ENCODE measurements at places on chromosomes 1 and 21. TPM values are rescaled to one million over a fixed set of nuclear protein-coding genes. Genes with fewer than 3 reads are reported as not detected.

DNA sequence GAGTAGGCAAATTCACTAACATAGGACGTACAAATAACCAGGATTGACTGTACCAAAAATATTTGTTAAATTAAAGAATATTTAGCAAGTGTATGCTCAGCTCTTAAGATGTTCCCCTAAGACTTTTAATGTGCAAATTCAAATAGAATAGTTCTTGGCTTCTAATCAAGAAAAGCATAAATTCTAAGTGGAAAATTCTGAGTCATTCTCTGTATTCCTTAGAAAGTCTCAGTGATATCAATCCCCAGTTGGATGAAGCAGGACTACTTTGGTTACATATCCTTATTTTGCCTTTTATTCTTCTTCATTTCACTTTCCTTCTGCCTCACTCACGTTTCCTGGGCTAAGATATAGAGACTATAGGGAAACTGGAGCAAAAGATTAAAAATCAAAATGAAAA, 130.2 kb downstream of the IFI44 start:
- H3K27ac ChIP-seq = no peak overlapping the region
- no peaks in the 10 kb centered on the region for H3K36me3 ChIP-seq
- no peak for DNase-seq
- H3K4me3 ChIP-seq = no peak overlapping the region

- peaks cover 33% of the 10 kb centered on the region for H3K4me1 ChIP-seq
- peak overlapping the region; percentile 58 for H3K27ac ChIP-seq
- no peaks in the 10 kb centered on the region for H3K27me3 ChIP-seq
- peaks cover 35% of the 10 kb centered on the region for H3K36me3 ChIP-seq
- peak overlapping the region; percentile 33 for H3K4me3 ChIP-seq
- DNase-seq = peak; percentile 65
These were observed 14.2 kb downstream of the MARCKSL1 start for GRCh38 chr1:32321712-32322291.

DNA sequence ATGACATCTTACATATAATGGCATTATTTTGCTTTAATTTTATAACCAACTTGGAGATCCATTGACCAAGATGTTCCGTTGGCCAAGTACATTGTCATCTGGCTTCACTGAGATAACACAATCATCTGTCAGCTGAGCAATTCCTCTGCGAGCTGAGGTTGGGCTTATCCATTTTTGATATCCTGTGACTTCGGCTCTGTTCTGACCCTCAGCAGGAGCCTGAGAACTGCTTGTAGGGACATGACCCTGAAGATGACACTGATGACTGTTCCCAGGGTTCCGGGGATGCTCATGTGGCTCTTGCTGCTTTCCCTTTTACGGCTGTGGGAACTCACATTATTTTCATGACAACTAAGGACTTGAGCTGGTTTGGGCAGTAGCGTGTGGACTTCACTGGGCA, 51.2 kb downstream of the TLR5 start:
- H3K36me3 ChIP-seq = no peaks in the 10 kb centered on the region
- H3K4me1 ChIP-seq = no peaks in the 10 kb centered on the region
- no peak overlapping the region for H3K4me3 ChIP-seq
- no peak for DNase-seq

The ACTL8 gene
- not detected for total RNA-seq

GRCh38 chr21:31416465-31416864, 72.4 kb upstream of the TIAM1 start:
- H3K4me3 ChIP-seq = no peak overlapping the region
- no peak overlapping the region for H3K27ac ChIP-seq

GRCh38 chr1:7515175-7515574, 255.9 kb upstream of the VAMP3 start:
- DNase-seq = no peak
- no peak overlapping the region for H3K27ac ChIP-seq

DNA sequence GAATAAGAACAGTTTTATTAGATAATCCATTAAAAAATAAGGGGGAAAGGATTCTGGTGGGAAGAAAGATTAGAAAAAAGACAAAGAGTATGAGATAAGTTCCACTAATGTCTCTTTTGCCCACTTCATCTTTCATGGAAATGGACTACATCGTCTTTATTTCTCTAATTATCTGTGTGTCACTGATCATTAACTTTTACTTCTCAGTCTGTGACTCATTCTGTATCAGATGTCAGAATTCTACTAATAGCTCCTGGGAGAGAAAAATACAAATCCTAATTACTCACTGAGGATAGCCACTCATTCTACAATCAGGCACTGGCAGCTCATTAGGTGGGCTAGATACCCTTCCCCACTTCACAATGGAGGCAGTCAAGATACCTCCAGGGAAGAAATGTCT, 41.7 kb downstream of the ILDR2 start:
- H3K4me1 ChIP-seq = no peaks in the 10 kb centered on the region
- no peak overlapping the region for H3K27ac ChIP-seq
- no peak for DNase-seq
- H3K36me3 ChIP-seq = no peaks in the 10 kb centered on the region

DNA sequence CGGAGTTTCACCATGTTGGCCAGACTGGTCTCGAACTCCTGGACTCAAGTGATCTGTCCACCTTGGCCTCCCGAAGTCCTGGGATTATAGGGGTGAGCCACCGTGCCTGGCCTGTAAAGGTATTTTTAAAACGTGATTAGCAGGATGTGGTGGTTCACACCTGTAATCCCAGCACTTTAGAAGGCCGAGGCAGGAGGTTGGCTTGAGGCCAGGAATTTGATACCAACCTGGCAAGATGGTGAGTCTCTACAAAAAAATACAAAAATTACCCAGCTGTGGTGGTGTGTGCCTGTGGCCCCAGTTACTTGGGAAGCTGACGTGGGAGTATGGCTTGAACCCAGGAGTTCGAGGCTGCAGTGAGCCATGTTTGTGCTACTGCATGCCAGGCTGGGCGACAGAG, 43.3 kb upstream of the SOD1 start:
- no peak overlapping the region for H3K4me3 ChIP-seq
- no peaks in the 10 kb centered on the region for H3K36me3 ChIP-seq
- H3K27me3 ChIP-seq = no peaks in the 10 kb centered on the region

The VCAM1 gene
- not detected for total RNA-seq

GRCh38 chr1:41677620-41678019, 193.1 kb upstream of the EDN2 start:
- no peak for DNase-seq
- H3K27ac ChIP-seq = no peak overlapping the region
- no peak overlapping the region for H3K4me3 ChIP-seq
- H3K4me1 ChIP-seq = peaks cover 40% of the 10 kb centered on the region
- no peaks in the 10 kb centered on the region for H3K36me3 ChIP-seq

Data from naive thymus-derived CD4-positive, alpha-beta T cell (primary cell).